Calu3 (cell line): ENCODE measurements at places on chromosomes 1 and 21. TPM values are rescaled to one million over a fixed set of nuclear protein-coding genes. Genes with fewer than 3 reads are reported as not detected.

TNFRSF4 gene
- not detected in 2 replicates for total RNA-seq

PTPRF gene
- total RNA-seq, result 240 and 318 TPM in 2 replicates

PLD5 gene
- total RNA-seq, result 0.44 and 2.4 TPM in 2 replicates

LRRIQ3 gene
- 0.52 and 0.66 TPM in 2 replicates for total RNA-seq

TSPAN1 gene
- 46.2 and 94.8 TPM in 2 replicates for total RNA-seq

TDRD5 gene
- total RNA-seq, result 0.17 TPM in 1 of 2 replicates, not detected in the other

RCAN3 gene
- 12.9 and 15.3 TPM in 2 replicates for total RNA-seq

YBX1 gene
- 808 and 937 TPM in 2 replicates for total RNA-seq

RGS21 gene
- total RNA-seq, result not detected in 2 replicates
